H1 (cell line): ENCODE measurements at places on chromosomes 4 and X. TPM values are rescaled to one million over a fixed set of nuclear protein-coding genes. Genes with fewer than 3 reads are reported as not detected.

- DNase-seq, result no peak
Observed at GRCh38 chr4:175916626-175917351, 104.7 kb upstream of the GPM6A start.

The TENM3 gene
- total RNA-seq, result 67.0 and 69.3 TPM in 2 replicates

GRCh38 chr4:87387237-87387636 lies 3.8 kb downstream of the HSD17B11 start:
- DNase-seq, result no peak

DNA sequence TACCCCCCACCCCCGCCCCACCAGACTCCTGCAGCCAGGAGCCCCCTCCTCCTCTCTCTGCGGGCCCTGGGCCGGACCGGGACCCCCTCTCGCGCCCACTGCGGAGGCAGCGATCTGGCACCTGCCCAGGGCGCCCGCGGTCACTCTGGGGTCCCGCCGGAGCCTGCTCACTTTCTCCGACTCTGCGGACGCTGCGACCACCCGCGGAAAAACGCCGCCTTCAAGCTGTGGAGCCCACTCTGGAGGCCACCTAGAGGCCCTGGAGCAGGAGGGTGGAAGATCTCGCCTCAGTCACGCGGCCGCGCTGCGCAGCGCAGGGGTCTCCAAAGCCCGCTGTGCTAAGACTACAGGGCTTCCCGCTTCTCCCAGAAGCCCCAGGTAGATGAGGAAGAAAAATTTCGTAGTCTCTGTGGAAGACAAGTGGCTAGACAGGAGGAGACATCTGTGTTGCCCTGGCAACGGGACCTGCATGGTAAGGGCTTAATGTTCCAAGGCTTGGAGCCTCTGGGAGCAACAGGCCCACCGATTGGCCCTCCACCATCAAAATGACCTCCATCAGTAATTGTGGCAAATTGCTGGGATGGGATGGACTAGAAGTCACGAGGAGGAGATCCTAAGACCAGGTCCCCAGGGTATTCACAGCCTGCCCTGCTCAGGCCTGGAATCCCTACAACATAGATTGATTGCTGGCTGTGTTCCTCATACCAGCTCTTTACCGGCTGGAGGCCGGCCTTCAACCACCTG lies at the start of gene PNMA6F:
PNMA6F (minus strand) TSS at position 387 of the 744 bp plus-strand sequence. CDS start 1,093 bp downstream, outside the sequence.
- DNase-seq, result no peak

The PTPN13 gene
- total RNA-seq, result 54.3 and 57.9 TPM in 2 replicates

The TMEM271 gene
- 0.35 TPM in 1 of 2 replicates, not detected in the other for total RNA-seq

The PNCK gene
- total RNA-seq, result 4.3 and 6.2 TPM in 2 replicates

DNA sequence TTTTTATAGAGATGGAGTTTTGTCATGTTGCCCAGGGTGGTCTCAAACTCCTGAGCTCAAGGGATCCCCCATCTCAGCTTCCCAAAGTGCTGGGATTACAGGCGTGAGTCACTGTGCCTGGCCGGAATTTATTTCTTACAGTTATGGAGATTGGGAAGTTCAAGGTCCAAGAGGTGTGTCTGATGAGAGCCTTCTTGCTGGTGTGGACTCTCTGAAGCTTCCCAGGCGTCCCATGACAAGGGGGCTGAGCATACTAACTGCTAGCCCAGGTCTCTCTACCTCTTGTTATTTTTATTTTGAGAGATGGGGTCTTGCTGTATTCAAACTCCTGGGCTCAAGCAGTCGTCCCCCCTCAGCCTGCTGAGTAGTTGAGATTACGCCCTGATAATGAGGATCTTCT lies 2.9 kb upstream of the NSD2 start:
- no peak for DNase-seq

- DNase-seq, result peak; percentile 21
Observed at GRCh38 chr4:141375855-141376254, 155.2 kb downstream of the ZNF330 start.

The CLGN gene
- 3.1 and 3.2 TPM in 2 replicates for total RNA-seq

The SLC34A2 gene
- 2.9 and 3.4 TPM in 2 replicates for total RNA-seq

The UGT2A1 gene
- 0.19 TPM in 1 of 2 replicates, not detected in the other for total RNA-seq

DNA sequence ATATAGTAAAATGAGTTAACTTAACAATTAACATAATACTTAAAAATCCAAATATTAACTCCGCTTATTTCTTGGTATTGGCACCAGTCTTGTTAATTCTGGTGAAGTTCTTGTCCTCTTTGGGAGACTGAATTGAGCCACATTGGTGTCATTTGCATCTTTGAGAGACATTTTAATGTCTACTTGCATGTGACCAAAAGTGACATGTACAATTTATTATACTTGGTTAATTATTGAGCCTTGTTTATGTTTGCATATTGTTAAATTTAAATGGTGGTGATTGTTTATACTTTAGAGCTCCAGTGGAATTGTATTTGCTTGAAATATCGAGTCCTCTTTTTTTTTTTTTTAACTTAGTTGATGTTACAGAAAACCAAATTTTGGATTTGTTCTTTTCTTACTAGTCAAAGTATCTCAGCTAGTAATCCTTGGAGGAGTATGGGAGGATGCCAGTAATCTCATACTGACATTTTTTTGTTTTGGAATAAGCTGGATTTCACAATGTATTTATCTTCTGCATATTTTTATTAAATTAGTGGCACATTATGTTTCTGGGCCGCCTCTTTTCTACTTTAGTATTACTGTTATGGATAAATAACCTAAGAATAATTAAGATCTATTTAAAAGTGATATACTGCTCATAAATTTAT lies 3.9 kb downstream of the SPCS3 start:
- no peak for DNase-seq

DNA sequence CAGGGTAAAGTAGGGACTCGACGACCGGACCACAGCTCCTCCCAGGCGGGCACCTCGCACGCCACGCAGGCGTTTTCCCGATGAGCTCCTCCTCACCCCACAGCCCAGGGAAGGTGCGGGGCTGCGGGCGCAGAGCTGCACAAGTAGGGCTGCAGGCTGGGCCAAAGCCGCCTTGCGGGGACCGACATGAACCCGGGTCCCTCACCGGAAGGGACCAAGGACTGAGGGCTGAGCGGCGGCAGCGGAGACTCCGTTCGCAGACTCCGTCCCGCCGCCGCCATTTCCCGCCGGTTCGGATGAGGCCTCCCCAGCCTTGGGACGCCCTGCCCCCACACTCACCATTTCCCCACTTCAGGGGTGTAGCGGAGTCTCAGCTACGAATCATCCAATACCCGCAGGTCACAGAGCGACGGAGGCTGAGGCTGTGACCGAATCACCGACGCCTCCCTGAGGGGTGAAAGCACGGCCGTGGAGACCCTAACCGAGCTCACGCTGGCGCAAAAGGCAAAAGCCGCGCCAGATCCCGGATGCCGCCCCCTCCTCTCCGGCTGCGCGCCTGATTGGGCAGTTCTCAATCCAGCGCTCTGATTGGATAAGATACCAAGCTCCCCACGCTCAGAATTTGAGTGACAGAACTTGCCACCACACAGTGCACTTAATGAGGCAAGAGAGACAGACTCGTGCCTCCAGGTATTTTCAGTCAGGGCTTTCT lies at the start of gene ZNF732:
ZNF732 (minus strand) TSS at position 506 of the 712 bp plus-strand sequence; CDS start at position 342, 164 bp downstream.
- DNase-seq, result no peak

The ZXDB gene
- 6.1 and 6.7 TPM in 2 replicates for total RNA-seq

DNA sequence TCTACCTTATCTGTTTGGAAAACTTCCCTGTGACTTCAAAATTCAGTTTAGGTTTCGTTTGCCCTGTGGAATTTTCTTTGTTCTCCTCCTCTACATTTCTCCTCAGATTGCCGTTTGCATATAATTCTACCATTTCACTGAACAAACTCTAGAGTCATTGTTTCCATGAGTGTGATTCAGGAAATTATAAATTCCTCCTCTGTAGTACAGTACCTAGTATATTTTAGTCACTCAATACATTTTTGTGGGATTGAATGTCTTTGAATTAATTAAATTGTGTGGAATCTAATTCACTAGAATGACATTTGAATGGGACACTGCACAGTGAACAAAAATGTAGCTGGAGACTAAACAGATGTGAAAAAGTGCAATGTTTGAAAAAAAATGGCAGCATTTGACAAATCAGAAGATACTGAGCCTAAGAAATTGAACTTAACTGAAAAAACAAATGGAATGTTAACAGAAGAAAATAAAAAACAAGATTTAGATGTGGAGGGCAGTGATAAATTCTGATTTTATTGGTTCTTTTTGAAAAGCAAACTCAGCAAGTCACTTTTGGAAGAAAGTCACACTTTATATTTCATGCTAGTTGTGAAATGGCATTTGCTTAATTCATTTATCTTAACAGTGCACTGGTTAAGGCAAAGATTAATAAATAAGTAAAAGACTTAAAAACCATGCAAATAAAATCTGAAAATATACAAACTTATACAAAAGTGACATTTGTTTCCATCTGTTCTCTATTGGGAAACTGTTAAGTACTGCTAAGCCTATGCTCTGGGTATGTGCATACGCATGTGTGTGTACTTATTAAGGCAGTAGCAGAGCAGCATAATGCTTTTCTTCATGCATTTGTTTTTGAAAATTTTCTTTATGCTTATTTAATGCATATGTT lies 512.3 kb downstream of the FAT4 start:
- no peak for DNase-seq

- DNase-seq, result no peak
Observed at GRCh38 chr4:163726641-163727040, 232.2 kb downstream of the TMA16 start.

DNA sequence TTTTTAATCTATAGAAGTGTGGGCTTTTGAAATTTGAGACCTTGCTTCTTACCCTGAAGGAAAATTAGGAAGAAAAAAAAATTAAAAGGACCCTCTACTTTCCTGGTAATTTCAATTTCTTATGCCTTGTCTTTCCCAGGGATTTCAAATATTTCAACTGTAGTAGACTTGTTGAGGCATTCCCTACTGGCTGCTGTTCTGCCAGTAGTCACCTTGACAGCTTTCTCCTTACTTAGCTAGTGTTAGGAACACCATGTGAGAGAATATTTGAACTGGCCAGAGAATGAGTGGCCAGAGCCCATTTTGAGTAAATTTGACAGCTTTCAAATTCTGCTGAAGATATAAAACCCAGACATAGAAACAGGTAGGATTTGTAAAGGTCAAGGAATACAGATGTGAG lies 24.0 kb upstream of the GBA3 start:
- no peak for DNase-seq

DNA sequence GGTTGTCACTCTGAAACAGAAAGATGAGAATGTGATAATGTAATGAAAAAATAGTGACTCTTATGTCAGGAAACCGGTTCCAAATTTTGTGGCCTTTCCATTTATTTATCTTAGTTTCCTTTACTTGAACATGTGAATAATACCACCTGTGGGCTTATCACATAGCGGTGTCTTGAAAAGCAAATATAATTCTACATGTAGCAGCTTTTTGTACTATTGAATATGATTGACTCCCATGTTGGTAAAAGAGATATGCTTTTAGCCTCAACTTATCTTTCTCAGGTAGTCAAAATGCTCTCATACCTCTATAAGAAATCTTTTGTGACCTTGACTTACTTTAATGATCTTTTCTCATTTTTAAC lies 12.0 kb downstream of the PRDM8 start:
- no peak for DNase-seq

DNA sequence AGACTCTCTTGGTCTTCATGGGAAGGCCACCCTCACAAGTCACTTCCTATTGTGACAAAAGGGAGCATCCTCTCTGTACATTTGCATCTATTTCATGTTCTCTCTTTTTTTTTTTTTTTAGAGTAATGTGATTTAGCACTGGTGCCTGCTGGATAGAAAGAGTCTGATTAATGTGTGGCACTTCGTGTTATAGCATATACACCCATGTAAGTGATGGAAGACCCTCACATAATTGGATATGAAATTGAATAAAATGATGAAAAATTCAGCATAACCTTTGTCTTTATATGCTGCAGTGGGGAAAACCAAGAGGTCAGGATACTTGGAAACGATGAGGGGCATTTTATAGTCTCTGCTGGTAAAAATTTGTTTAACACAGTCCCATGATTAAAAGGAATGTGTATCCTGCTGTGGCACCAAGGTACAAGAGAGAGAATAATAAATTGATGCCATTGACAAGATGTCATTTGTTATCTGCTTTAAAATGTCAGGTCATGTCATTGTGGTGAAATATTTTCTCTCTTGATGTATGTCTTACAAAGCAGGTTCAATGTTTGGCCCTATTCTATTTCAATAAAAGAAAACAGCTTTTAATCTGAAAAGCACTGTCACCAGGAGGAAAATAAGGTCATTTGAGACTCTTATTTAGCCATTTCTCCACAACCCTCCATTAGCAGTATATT lies 1115.4 kb downstream of the STPG2 start:
- no peak for DNase-seq

DNA sequence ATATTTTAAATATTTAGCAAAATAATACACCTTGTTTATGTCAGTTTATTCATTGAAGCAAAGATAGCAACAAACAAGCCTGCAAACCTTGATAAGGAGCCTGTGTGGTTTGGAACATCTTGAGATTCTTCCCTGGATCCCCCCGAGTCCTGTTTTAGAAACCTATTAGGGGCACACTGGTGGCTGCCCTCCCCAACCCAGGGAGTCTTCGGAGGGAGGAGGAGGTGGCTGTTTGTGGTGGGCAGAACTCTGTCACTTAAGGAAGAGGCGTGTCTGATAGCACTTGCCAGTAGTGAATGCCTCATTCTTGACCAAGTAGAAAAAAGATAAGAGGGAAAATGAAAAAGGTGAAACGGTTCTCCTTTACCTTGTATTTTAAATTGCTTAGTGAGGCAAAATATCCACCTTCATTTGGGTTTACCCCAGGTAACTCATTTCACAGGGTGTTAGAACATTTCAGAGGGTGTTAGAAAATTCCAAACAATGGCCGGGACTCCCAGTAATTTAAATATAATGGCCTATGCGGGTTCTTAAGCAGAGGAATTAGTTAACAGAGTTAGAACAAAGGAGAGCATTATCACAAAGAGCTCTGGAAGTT lies 10.4 kb downstream of the KIT start:
- no peak for DNase-seq

DNA sequence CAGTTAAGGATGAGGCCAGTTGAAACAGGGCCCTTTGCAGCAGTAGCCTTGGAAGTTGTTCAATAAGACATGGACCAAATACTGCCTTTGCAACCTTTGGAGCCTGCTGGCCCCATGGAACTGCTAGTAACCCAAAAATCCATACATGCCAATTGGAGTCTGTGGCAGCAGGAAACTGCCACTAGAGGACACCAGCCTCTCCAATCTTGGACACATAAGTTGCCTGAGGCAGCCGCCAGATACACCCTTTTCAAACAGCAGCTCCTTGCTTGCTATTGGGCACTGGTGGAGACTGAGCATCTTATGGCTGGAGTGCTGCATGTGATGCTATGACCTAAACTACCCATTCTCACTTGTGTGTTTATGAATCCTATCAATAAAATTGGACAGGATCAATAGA lies 14.8 kb upstream of the LAP3 start:
- DNase-seq, result no peak

DNA sequence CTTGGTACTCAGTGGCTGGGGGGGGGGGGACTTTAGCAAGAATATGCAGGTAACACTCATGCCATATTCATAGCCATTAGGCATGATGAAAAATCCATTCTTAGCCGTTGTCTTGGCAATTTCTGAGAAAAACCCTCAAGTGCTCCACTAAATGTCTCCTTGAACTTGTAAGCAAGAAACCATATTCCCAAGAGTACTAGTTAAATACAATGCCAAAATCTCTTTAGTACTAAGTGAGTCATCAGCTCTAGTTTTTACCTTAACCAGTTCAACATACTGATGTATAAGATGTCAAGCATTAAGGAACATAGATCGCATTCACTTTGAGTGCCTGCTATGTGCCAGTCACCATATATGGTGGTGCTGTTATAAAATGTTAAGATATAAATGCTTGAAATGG lies 27.5 kb downstream of the UBE2D3 start:
- no peak for DNase-seq

The GLRA3 gene
- not detected in 2 replicates for total RNA-seq

The ATP1B4 gene
- not detected in 2 replicates for total RNA-seq

GRCh38 chr4:150573534-150573933 lies 8.4 kb upstream of the MAB21L2 start:
- DNase-seq, result no peak

The GRSF1 gene
- 105 and 112 TPM in 2 replicates for total RNA-seq

The MSX1 gene
- total RNA-seq, result not detected in 2 replicates

The SYTL4 gene
- total RNA-seq, result 0.11 and 0.19 TPM in 2 replicates
